Esophagus squamous epithelium (tissue), 5 donors: ENCODE measurements at places on chromosomes 3 and 15.

DNA sequence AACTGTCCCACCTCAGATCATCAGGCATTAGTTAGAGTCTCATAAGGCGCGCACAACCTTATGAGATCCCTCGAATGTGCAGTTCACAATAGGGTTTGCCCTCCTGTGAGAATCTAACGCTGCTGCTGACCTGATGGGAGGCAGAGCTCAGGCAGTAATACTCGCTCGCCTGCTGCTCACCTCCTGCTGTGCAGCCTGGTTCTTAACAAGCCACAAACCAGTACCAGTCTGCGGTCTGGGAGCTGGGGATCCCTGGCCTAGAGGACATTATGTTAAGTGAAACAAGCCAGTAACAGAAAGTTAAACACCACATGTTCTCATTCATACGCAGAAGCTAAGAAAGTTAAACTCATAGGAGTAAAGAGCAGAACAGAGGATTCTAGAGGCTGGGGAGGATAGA lies 47.0 kb downstream of the MAP3K13 start:
- no peak for DNase-seq

GRCh38 chr15:86055688-86056087 lies 24.0 kb upstream of the AGBL1 start:
- DNase-seq = no peak

DNA sequence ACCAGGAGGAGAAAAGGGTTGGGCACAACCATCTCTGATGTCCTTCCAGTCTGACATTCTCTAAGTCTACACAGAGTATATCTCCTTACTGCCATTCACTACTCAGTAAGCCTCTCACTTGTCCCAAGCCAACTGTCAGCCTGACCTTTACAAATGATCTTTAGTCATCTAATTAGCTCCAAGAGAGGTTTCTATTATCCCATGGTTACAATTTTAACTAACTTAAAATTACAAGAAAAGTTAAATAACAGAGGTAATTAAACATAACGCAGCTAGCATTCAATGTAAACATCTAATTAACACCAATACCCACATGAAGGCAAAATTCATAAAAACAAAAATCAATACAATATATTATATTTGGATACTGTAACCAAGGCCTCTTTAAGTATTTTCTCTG lies 126.9 kb downstream of the LSAMP start:
- no peak for DNase-seq

GRCh38 chr3:10189557-10190354 lies 25.0 kb downstream of the IRAK2 start:
- peak; percentile 38 for DNase-seq

DNA sequence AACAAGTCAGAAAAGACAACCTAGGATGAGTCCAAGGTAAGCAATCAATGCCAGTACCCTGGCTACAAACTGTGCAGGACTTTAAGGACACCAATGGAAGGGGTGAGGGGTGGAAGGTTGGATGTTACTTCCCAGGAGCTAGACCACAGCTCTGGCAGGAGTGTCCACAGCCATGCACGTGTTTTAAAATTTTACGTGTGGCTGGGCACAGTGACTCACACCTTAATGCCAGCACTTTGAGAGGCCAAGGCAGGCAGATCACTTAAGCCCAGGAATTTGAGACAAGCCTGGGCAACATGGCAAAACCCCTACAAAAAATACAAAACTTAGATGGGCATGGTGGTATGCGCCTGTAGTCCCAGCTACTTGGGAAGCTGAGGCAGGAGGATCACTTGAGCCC lies 14.7 kb upstream of the HDC start:
- no peak for DNase-seq

DNA sequence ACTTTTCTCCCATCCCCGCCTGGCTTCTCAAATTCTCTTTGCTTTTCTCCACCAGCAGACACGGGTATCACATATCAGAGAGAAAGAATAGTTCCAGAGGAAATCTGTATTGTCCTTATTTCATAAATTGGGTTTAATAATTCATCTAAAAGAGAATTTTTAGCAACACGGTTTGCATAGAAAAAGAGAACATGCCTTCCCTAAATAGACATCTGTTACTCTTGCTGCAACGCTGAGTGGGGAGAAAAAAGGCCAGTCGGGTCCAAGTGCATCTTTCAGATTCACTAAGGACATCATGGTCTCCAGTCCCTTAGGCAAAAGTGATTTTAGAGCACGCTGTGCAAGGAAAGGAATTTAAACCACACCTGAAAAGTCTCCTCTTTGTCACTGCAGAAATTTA lies 201.3 kb downstream of the ABHD5 start:
- DNase-seq = no peak

- no peak for DNase-seq
Measured at GRCh38 chr3:102348904-102349303, 85.9 kb upstream of the ZPLD1 start.

- no peak for DNase-seq
Measured at GRCh38 chr3:50010959-50011358, 71.0 kb downstream of the RBM6 start.

DNA sequence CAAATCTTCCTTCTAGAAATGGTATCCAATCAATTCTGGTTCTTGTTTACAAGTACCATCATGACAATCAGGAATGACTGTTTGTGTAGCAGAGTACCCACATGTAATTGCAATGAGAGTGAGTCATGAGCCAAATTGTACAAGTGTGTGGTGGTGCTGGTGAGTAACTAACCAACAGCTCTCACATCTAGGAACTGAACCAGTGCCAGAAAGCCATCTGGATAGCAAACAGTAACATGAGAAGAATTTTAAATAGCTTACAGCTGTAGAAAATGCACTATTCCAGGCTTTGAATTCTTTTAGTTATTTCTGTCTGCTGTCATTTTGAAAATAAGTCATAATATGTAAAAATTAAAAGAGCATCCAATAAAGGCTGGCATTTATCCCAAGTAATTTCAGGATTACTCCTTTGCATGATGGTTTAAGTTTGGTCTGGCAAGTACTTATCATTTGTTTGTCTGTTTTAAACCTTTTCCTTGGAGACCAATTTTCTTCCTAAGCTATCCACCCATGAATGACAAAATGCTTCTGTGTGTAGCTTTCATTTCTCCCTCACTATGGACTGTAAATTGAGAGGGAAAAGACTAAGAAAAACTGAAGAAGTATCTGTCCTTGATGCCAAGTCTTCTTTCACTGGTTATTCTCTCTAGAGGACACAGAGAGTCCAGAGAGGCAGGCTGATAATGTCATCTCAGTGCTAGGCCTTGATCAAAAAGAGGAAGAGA lies 60.0 kb downstream of the PIK3CB start:
- DNase-seq = peak; percentile 1

DNA sequence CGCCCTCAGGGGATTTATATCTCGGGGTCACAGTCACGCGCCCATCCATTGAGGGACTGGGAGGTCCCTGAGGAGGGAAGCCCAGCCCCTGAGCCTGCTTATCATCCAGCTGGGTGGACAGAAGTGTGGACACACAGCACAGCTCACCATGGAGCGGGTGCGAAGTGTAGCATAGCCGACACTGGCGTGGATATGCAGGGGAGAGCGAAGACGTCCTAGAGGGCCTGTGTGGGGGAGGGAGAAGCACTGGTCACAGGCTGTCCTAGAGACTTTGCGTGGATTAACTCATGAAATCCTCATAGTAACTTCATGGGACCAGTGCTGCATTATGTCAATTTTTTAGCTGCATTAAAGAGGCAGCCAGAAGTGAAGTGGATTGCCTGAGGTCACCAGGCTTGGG lies 26.1 kb upstream of the PLXND1 start:
- no peak for DNase-seq
